ENCODE measurements at places on chromosomes 3 and 15. TPM values are rescaled to one million over a fixed set of nuclear protein-coding genes. Genes with fewer than 3 reads are reported as not detected.

- no peak for DNase-seq
Observed at GRCh38 chr3:123766193-123767008, 117.7 kb downstream of the MYLK start.

DNA sequence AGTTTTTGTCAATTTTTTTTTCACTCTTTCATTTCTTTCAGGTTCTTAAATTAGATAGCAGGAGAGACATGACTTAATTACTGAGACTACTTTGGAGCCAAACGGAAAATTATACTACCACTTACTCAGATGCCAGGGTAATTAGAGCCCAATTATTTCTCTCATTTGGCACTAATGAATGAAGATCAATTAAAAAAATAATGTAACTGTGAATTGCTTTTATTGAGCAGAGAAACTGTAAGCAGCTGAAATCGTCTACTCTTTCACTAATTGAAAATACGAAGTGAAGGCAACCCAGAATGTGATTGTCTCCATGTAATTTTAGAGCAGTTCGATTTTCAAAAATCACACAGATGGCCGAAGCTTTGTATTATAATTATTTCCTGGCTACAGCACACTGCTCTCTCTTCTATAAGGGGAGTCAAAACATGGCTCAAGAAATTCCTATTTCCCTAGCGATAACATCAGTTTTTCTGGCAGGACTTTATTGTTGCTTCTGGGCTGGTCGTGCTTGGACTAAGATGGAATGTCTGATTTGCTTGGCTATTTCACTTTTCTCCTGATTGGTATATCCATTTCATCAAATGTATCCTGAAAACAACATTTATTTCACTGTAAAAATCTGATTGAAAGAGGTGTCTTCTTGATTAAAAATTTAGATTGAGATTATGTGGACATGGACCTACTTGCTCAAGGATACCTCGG is 55.8 kb upstream of the PDZRN3 start:
- DNase-seq: no peak

DNA sequence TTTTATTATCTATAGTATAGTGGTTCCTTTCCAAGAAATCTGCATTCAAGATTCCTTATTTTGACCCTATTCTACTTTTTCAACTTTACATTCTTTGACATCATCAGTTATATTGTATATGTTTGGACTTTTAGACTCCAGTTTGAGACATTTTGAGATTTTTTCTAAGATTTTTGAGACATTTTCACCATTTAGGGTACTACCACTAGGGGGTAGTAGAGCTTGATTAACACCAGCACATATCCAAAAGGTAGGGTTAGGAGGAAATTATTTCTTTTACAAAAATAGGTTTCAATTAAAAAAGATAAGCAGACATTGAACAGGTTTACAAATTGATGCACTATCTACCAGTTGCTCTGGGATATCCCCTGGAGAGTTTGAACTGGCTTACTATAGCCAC is 262.5 kb downstream of the SCAPER start:
- DNase-seq: no peak

- peak; percentile 54 for DNase-seq
Observed at GRCh38 chr3:119600732-119601131, 3.0 kb downstream of the PLA1A start.

DNA sequence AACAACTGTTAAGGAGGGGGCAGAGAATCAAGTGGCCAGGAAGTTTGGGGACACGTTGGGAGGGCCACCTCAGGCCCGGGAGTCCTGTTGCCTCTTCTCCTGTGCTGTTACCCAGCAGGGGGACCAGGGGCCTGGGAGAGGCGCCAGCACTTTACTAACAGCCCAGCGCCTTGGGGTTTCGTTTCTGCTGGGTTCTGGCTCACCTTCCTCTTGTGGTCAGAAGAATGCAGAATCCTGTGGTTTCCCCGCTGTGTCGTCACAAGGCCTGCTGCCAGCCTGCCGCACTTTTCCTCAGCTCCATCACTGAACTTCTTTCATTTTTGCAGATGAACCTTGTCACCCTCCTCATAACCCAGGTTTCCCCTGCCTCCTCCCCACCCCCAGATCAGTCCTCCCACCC is 67.7 kb downstream of the SLC30A4 start:
- DNase-seq: peak; percentile 11

Gene P2RY1
- 2.1 TPM for total RNA-seq
